ENCODE measurements at places on chromosomes 6 and 20. TPM values are rescaled to one million over a fixed set of nuclear protein-coding genes. Genes with fewer than 3 reads are reported as not detected.

Gene CTAGE9
- not detected for total RNA-seq

Gene TTI1
- total RNA-seq, result 29.1 TPM

Gene MPIG6B
- 0.59 TPM for total RNA-seq

Gene ABHD16A
- total RNA-seq, result 35.2 TPM

Gene FOXA2
- total RNA-seq, result not detected

Gene GTSF1L
- not detected for total RNA-seq

Gene NKAIN4
- not detected for total RNA-seq

Gene NSFL1C
- 160 TPM for total RNA-seq

Gene HCRTR2
- not detected for total RNA-seq

Gene FNDC1
- not detected for total RNA-seq

Gene MLIP
- total RNA-seq, result 1.0 TPM

Gene ZBP1
- not detected for total RNA-seq

DNA sequence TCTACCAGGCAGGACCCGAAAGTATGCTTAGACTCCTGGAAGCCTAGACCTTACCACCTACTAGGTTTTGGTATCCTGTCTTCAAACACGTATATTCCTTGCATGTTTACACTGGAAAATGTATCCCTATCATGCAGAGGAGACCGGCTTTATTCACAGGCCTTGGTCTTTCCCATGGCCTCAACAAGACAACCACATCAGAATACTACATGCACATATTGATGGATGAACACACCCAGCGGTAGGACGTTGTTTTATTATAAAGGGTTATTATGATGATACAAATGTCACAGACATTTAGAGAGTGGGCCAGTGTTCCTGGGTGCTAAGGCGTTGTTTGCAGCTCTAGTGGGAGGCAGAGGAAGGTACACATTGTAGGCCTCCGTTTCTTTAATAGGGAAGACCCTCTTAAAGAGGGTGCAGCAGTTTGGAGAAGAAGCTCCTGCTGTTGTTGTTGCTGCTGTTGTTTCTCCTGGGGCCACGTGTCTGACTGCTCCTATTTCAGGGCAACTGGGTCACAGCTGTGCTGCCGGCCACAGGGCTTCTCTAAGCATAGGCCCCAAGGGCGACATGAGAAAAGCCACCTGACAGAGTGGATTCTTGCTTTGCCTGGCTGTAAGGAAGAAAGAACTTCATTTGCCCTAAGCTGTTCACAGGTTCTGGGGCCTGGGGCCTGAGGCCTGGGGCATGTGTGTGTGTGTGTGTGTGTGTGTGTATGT, 98.3 kb upstream of the SASH1 start:
- no peak for DNase-seq

DNA sequence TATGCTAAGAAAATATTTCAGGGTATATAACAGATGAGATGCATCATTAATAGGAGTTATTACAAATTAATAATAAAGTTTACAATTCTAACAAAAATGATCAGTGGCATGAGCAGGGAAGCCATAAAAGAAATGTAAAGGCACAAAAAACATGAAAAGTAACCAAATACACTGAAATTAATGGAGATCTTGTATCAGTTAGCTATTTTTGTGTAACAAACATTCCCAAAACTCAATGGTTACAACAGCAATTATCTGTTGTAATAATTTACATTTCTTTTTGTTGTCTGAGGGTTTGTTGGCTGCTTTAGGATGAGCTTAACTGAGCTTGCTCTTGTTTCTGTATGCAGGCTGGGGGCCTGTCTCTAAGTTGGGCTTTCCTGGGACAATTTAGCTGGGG, 104.3 kb upstream of the AHI1 start:
- DNase-seq, result peak; percentile 8

DNA sequence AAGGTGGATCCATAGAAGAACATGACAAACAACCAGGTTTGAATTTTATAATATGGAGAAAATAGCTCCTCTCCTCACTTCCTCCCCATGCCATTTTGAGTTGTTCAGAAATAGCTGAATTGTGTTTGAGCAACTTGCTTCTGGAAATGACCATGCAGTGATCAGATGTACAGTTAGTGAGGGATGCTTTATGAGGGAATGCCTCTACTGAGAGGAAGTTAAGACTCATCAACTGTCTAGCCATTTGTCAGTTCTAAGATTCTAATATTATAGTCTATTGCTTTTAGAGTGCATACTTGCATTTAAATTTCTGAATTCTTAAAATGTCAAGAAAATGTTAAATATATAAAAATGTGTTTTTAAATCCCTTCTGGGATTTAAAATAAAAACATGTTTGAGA, 3.8 kb downstream of the LAMA2 start:
- DNase-seq, result no peak

GRCh38 chr6:47292944-47293343, 16.8 kb downstream of the TNFRSF21 start:
- no peak for DNase-seq

- DNase-seq, result no peak
Observed at GRCh38 chr6:40485795-40486194, 101.4 kb downstream of the LRFN2 start.

- DNase-seq, result peak; percentile 29
Observed at GRCh38 chr20:25227317-25227831, 20.5 kb upstream of the PYGB start.

GRCh38 chr20:5718896-5719595, 31.2 kb upstream of the SHLD1 start:
- DNase-seq, result no peak

- no peak for DNase-seq
Observed at GRCh38 chr6:57242505-57242904, 20.4 kb upstream of the RAB23 start.

DNA sequence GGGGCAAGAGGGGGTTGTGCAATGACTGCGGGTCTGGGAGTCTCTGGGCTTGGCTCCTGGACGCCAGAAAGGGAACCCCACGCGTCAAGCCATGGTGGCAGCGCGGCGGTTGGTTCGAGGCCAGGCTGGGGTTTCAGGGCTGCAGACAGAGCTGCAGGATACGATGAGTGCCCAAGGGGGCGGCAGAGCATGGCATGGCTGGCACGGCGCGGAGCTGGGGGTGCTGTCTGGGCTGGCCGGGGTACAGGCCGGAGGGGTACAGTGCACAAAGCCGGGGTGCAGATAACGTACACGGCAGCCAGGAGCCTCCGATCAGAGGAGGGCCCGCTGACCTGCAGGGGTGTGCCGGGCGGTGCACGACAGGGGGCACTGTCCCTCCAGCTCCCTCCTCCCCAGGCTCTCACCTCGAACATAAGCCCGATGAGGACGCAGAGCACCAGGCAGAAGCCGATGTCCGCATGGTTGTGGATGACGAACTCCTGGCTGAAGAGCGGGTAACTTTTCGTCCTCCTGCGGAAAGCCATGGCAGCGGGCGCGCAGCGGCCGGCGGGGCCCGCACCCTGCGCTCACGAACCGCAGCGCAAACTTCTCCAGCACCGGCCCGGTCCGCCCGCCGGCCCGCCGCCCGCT, 353 bp downstream of the TRAM2 start:
- peak; percentile 64 for DNase-seq

- DNase-seq, result peak; percentile 94
Observed at GRCh38 chr6:17589406-17590096, 10.6 kb upstream of the FAM8A1 start.

GRCh38 chr6:157621406-157621805, 201.6 kb upstream of the SNX9 start:
- DNase-seq, result no peak

DNA sequence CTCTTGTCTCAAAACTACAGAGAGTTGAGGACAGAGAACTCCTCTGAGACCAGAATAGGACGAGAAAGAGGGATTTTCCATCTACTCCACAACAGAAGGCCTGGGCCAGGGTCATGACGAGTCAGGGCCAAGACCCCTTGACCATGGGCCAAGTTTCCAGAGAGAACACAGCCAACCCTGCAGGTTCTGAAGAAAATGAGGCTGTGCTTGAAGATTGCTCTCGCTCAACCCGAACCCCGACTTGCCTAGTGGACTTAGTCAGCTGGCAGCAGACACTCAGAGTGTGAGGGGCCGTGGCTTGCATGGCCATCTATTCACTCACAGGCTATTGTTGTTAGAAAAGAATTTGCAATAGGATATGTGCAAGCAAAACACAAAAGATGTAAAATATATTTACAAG, 54.5 kb downstream of the TMEM242 start:
- DNase-seq, result no peak

DNA sequence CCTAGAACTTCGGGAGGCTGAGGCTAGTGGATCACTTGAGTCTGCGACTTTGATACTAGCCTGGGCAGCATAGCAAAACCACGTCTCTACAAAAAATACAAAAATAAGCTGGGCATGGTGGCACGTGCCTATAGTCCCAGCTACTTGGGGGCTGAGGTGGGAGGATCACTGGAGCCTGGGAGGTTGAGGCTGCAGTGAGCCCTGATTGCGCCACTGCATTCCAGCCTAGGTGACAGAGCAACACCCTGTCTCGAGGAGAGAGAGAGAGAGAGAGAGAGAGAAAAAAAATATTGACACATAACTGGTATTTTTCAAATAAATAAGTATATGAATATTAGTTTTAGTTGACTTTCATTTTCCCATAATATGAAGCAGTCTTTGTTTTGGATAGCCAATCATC, 222.2 kb downstream of the BTBD9 start:
- no peak for DNase-seq

DNA sequence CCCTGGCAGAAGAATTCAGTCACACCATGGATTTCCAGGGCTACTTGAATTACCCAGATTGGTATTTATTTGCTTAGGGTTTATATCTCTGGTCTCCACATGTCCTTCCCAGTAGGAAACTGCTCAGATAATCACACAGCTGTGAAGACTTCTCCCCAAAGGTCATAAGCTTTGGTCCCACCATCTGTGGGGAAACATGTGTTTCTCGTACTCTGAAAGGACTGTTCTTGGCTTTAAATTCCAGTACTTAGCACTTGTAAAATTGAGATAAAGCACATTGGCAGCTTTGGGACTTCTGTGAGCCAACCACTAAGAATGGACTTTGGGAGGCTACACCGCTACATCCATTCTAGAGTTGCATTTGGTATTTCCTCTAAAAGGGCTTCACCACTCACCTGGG, 205.3 kb upstream of the FOXA2 start:
- DNase-seq, result no peak

DNA sequence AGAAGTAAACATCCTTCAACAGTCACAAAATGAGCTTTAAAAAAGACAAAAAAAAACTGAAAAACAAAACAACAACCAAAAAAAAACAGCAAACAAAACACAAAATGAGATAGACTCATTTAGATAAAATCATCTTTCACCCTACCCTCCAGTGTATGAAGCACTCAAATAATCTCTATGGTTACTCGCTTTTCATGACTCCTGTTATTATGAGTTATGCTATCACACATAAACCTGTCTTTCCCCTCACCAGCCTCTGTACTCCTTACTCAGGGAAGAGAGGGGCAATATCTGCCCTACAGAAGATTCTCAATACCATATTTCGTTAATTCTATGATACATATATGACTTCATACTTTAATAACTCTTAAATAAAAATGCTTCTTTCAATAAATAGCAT, 158.2 kb downstream of the TPBG start:
- DNase-seq, result no peak

GRCh38 chr6:120384671-120385070, 949.6 kb downstream of the TBC1D32 start:
- DNase-seq, result no peak

DNA sequence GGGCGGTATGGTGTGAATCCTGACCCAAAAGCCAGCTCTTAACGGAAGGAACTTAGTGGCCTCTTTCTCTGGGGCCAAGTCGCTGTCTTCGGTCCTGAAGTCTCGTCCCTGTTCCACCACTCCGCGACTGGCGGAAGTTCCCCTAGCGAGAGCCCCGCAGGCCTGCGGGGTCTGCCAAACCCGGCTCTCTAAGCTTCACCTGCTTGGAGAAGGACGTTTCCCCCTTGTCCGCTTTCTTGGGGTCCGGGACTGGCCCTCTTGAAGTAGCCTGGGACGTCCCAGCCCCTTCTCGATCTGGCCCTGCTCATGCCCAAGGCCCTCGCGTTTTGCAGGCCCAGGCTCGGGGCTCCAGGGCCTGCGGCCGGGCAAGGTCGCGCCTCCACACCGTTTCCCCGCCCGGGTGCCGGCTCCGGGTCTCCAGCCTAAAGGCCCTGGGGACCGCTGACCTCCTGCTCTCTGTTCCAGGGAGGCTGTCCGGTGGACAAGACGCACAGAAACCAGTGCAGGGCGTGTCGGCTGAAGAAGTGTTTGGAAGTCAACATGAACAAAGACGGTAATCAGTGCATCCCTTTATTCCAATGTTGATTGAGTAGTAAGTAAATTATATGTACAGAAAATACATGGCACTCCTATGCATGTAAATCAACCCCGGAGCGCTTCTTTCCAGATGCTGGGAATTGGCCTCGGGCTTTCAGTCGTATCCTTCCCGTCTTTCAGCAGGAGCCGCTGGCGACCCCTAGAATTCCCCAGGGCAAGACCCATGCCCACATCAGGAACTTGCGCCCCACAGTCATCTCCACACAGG, 8.8 kb downstream of the NR2E1 start:
- no peak for DNase-seq

DNA sequence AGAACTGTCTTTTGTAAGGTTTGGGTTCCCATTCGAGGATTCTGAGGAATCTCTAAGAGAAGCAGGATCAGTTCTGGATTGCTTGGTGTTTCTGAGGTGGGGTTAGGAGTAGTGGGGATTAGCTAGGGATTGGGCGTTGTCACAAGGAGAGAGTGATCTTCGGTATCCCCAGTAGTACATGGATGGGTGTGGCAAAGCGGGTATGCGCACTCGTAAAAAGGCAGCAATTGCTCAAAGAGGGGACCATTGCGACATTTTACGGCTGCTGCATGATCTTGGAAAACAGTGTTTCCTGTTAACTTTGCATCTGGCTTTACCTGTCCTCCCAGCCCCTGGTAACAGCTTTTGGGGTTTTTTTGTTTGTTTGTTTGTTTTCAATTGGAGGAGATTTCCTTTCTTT, 9.7 kb upstream of the ZSCAN9 start:
- DNase-seq, result no peak

- DNase-seq, result no peak
Observed at GRCh38 chr20:37457921-37458320, 63.1 kb upstream of the NNAT start.

DNA sequence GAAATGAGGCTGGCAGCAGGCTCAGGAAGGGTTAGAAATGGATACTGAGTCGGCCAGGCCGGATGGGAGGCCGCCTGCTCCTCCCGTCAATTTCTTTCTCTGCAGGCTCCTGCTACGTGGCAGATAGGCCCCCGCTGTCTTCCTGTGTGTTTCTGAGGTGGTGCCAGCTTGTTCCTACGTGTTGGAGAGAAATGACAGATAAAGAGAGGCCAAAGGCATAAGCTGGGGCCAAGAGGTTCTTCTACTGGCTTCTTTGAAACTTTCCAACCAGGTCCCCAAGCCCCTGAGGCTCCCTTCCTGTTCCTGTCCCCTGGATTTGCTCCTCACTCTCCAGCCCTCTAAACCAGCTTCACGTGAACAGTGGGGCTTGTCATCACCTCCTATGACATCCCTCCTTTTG, 76.8 kb downstream of the TCP11 start:
- no peak for DNase-seq

GRCh38 chr6:8017705-8018104, 46.5 kb downstream of the BLOC1S5 start:
- no peak for DNase-seq

- no peak for DNase-seq
Observed at GRCh38 chr6:8875986-8876385, 440.6 kb upstream of the SLC35B3 start.

GRCh38 chr6:122035173-122035572, 364.3 kb upstream of the HSF2 start:
- no peak for DNase-seq

GRCh38 chr6:44243345-44243744, 3.6 kb upstream of the HSP90AB1 start:
- no peak for DNase-seq

GRCh38 chr20:4383961-4384360, 337.7 kb upstream of the PRND start:
- no peak for DNase-seq

GRCh38 chr20:17808357-17808756, 108.6 kb downstream of the BANF2 start:
- DNase-seq, result no peak

- no peak for DNase-seq
Observed at GRCh38 chr6:72420409-72420808, 201.5 kb upstream of the KCNQ5 start.

Measured in PC-9 (cell line).